GM10248 (cell line): ENCODE measurements at places on chromosomes 6 and 20.

DNA sequence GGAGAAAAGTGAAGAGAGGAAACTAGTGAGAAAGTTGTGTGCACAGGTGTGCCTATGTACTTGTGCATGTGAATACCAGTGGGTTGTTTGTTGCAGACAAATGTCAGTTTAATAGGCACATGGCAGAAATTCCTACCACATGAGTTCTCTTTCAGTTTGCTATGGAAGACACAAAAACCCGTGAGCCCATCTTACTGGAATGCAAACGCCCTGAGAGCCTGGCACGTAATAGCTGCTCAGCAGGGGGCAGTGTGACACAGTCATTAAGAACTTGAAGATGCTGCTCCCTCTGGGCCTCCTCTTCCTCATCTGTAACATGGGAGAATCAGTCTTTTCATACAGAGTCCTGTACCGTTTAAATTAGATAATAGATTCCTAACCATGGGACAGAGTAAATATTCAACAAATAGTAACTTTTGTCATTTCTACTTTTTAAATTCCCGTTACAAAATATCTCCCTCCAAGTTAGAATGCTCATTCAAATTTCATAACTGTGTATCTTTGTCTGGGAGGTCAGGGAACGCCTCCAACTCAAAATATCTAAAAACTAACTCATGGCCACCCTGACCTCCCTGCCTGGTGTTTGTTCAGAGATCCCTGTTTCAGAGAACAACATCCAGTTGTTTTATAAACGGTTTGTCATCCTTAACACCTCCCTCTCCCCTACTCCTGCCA, 802.9 kb downstream of the MAFB start:
- peak; percentile 34 for DNase-seq

DNA sequence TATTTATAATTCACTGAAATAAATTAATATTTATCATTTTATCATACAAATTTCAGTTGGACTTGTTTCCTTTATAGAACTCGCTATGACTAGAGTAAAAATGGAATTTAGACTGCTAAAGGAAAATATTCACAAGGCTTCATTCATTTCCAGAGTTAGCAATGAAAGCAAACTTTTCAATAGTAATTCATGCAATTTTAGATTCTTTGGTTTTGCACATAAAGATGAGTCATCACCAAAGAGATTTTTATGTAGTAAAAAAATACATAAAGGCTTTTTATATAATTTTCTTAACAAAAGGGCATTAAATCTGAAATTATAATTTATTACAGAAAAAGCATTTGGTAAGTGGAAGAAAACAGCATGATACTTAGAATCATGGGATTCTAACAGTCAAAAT, 37.2 kb upstream of the STXBP5 start:
- DNase-seq = no peak

DNA sequence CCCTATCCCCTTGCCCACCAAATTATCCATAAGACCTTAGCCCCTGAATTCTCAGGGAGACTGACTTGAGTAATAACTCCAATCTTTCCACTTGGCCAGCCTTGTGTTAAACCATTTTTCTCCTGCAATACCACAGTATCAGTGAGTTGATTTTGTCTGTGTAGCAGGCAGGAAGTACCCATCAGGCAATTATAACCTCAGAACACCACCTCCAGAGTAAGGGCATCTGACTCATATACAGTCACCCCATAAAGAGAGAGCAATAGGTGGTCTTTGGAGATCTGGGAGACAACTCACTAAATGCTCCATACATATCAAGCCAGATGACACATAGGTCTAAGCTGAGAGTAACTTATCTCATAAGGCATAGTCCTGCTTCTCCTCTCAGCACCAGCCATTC, 83.7 kb downstream of the FILIP1 start:
- DNase-seq = no peak

DNA sequence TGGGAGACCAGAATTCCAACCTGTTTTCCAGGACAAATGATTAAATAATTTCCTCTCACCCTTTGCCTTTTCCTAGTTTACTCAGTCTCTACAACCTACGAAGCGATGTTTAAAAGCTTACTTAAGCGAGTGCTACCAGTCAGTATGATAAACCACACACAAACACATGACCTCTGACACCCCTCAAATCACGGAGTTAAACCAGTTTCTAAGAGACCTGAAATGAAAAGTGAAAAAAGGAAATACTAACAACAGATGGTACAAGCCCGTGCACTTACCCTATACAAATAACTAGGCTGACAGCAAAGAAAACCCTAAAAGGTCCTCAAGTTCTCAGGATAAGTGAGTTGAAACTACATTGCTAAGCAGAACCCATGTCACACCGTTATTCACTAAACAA, 7.7 kb downstream of the TNFRSF21 start:
- no peak for DNase-seq
